Activated naive CD8-positive, alpha-beta T cell treated with anti-CD3 and anti-CD28 coated beads, Interleukin-2, amount 50 U/mL, for 16 hours (primary cell): ENCODE measurements at places on chromosomes 3 and 15.

GRCh38 chr15:48168616-48169015 lies 9.5 kb downstream of the MYEF2 start:
- no peak for DNase-seq

DNA sequence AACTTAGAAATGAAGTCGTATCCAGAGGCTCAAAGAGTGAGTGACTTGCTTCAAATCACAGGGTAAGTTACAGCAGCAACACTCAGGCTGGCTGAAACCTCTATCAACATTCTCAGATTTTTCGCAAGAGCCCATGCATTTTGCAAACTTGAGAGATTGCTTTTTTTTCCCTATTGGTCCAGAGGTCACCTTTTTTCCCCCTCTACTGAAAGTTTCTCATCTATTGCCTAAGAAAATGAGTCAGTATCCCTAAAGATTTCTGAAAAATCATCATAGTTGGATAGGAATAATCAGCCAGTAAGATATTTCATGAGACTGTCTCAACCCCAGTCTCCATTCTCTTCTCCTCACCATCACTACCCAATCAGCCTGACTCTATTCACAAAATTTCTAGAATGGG lies 410.6 kb downstream of the FOXP1 start:
- DNase-seq, result no peak

DNA sequence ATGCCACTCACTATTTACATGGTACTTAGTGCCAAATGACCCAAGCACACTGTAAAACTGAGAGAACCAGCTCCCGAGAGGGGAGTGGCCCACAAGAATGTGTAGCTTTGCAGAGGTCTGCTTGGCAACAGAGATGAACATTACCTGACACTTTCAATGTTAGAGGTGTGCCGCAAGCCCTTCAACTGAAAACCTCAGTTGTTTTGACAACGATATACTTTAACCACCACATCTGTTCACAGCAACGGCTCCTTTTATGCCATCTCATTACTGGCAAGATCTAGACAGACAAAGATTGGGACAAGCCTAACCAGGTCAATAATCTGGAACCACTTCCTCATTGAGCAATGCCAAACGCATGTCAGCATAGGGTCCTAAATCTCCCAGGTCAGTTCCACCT lies 23.7 kb downstream of the NEK10 start:
- no peak for DNase-seq

GRCh38 chr15:29635513-29636098 lies 186.7 kb downstream of the TJP1 start:
- no peak for DNase-seq

DNA sequence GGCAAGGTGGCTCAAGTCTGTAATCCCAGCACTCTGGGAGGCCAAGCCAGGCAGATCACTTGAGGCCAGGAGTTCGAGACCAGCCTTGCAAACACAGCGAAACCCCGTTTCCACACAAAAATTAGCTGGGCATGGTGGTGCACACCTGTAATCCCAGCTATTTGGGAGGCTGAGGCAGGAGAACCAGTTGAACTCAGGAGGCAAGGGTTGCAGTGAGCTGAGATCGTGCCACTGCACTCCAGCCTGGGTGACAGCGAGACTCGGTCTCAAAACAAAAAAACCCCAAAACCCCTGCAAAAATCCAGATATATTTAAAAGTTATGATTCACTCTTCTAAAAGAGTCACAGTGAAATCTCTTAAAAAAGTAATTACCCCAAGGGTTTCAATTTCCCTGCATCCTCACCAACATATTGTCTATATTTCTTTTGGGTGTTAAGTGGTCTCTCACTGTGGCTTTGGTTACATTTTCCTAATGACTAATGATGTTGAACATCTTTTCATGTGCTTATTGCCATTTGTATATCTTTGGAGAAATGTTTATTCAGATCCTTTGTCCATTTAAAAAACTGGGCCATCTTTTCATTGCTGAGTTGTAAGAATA lies 73.2 kb upstream of the UBP1 start:
- DNase-seq, result no peak

GRCh38 chr3:66572090-66572675 lies 71.4 kb upstream of the LRIG1 start:
- no peak for DNase-seq

DNA sequence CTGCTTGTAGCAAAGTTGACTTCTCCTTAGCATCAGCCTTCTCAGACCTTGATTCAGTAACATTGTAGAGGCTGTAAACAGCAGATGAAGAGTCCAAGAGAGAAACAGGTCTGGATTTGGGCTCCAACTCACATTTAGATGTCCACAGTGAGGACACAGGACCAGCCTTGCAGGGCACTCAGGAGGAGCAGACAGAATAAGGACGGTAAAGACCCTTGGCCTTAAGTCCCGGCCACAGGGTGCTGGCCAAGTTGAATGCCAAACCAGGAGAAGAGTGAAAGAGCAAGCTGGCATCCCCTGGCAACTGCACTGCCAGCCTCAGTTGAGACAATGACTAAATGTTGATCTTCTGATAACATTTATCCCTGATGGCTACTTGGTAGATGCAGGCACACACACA lies 136.3 kb downstream of the LRRK1 start:
- DNase-seq, result no peak

GRCh38 chr3:21894459-21895340 lies 143.7 kb upstream of the ZNF385D start:
- no peak for DNase-seq

GRCh38 chr3:134638385-134639030 lies 12.3 kb downstream of the KY start:
- DNase-seq, result no peak

DNA sequence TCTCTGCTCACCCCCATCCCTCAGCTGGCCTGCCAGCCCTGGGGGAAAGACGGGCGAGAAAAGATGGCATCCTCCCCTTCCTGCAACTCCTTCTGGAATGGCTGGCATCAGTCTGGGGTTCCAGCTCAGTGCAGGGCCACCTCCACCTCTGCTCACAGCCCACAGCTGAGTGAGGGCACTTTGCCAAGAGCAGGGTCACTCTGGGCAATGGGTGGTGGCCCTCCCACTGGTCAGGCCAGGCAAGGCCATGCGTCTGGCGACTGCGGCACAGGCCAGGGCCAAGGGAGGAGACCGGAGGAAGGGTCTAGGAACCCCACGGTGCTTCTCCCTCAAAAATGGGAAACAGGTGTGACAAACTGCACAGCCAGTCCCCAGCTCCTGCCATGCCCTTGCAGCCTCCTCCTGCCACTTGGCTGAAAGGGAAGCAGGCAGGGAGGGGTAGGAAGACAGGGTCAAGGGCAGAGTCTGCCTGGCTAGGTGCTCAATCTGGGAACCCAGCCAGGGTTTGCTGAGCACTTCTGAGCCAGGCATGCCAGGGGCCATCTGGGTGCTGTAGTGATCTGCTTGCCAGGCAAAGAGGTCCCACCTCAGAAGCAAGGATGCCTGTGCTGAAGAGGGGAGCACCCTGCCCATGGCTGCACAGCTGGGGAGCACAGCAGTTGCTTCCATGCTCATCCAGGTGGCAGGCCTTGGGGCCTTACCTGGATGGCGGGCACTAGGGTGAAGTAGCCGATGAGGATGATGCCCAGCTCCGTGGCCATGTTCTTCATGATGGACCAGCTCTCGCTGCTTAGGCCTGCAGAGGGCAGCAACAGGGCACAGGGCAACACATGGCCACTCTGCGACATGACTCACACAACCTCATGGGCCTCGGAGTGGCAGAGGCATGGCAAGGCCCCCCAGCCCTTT lies 41.2 kb downstream of the PTPN23 start:
- DNase-seq, result no peak

GRCh38 chr3:197432384-197433127 lies 123.2 kb downstream of the BDH1 start:
- no peak for DNase-seq

GRCh38 chr3:140408252-140408651 lies 269.6 kb upstream of the TRIM42 start:
- no peak for DNase-seq

- DNase-seq, result no peak
Measured at GRCh38 chr3:116473602-116474001, 28.3 kb upstream of the LSAMP start.

DNA sequence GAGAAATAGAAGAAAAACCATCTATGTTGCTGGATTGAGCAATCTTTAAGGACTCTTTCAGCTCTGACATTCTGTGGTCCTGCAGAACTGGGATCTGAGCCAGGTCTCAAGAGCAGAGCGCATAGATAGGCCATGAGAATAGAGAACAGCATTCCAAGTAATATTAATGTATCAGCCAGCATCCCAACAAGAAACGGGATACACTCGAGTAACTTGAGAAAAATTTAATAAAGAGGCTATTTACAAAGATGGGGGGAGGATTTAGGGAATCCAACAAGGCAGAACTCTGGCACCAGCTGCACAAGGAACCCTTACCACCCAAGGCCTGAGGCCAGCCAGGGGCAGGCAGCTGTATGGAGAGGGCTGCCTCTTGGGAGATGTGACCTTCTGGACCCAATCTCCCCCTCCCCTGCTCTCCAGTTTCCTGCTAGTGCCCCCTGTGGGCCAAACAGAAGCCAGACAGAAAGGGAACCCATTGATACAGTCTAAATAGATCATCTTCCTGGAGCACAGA lies 8.2 kb downstream of the TMOD2 start:
- DNase-seq, result no peak

DNA sequence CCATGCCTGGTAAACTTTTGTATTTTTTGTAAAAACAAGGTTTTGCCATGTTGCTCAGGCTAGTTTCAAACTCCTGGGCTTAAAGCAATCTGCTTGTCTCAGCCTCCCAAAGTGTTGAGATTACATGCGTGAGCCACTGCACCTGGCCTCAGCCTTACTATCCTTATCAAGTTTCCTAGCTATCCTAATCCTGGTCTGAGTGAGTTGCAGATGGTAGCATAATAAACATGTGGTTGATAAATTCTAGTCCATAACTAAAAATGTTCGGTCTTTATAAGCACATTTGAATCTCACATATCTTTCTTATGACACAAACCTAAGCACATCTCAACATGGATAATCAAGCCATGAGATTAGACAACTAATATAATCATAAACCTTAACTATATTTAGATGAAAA lies 18.5 kb downstream of the NPHP3 start:
- DNase-seq, result no peak

DNA sequence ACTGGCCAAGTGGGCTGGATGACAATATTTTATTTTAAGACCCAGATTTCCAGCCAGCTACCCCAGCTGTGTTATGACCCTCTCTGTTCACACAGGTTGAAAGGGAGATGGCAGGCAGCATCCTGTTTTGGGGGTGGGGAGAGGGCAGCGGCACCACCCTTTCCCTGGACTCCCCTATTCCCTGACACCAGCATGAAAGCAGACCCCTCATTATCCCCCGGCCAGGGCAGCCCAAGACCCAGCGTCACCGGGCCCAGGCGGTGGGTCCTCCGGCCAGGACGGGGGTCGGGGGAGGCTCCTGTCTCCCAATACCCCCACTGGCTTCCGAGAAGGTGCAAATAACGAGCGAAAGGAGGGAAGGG lies 127.6 kb upstream of the MEF2A start:
- no peak for DNase-seq

DNA sequence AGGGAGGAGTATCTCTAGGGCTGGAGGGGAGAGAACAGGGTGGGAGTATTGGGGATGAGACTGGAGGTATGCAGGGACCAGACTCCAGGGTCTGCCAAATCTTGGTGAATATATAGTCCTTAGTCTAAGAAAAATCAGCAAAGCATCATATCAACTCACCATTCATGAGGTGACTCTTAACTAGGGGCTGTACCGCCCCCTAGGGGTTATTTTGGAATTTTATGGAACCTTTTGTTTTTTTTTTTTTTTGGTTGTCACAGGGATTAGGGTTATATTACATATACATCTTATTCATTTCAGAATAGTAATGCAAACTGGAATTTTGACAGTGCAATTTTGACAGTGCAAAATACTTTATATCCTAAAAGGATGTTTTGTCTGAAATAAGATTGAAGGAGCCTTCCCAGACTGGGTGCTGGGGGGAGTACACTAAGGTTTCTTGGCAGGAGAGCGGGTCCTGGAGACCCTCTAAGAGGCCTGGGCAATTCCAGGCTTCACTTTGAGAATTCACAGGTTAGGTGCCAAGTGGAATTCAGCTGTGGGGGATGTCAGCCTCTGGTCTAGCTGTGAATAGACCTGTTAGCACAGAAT lies 7.5 kb downstream of the CMTM7 start:
- DNase-seq, result no peak

DNA sequence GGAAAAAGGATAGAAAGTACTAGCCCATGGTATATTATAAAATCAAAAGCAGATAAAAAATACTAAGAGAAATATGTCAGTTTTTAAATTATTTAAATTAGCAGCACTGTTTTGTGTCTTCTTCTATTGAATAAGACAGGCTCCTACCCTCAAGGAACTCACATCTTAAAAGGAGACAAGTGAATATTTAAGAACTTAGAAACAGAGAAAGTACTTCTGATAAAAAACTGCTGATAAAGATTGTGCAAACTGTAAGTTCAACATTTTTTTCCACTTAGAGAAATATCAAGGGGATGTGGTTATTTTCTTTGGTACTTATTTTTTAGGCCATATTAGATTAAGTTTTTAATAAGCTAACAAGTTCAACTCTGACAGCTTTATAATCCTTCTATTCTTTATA lies 3.0 kb upstream of the ANKRD28 start:
- DNase-seq, result no peak

- no peak for DNase-seq
Measured at GRCh38 chr15:29942143-29942542, 119.9 kb upstream of the TJP1 start.

DNA sequence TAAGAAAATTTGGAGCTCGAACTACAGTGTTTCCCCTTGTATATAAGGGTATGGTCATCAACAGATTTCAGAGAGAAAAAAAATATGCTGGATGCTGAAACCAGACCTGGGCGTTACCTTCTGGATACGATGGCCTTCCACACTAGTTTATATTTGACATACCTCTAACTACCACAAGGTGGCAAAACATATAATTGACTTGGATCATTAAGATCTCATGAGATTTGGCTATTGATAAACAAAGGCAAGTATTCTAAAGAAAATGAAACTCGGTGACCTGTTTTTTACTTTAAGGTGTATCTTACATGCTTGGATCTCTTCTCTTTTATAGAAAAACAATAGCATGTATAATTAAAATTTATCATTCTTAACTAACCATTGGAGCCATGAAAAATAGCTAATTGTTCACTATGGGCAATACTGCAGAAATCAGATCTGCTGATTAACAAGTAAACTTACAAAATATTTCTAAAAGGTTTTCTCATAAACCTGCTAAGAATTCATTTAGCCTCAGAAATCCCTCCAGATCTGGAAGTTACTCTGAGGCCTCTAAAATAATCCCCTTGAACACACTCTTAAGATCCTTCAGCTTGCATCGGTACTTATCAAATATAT lies 300.6 kb upstream of the KCNH8 start:
- DNase-seq, result no peak

DNA sequence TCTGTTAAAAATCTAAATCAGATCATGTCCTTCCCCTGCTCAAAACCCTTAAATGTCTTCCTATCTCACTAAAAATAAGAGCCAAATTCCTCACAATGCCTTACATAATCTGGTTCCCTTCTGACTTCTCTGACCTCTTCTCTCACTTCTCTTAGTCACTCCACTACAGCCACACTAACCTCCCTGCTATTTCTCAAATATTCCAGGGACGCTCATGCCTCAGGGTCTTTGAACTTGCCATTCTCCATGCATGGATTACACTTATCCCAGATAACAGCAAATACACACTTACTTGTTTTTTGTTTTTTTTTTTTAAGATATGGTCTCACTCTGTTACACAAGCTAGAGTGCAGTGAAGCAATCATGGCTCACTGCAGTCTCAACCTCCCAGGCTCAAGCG lies 8.5 kb downstream of the TP53BP1 start:
- DNase-seq, result no peak
